ENCODE measurements at places on chromosomes 3 and 15. TPM values are rescaled to one million over a fixed set of nuclear protein-coding genes. Genes with fewer than 3 reads are reported as not detected.

Gene ZBED2
- total RNA-seq, result not detected

Gene SHF
- total RNA-seq, result 1.9 TPM

Gene WNT5A
- 0.07 TPM for total RNA-seq

Gene ZNF501
- total RNA-seq, result 6.7 TPM

Gene INAFM2
- total RNA-seq, result 28.3 TPM

Gene CPLX3
- not detected for total RNA-seq

Gene ANKDD1A
- total RNA-seq, result 2.1 TPM

Gene HOMER2
- 0.46 TPM for total RNA-seq

Gene ABI3BP
- total RNA-seq, result 14.5 TPM
